ENCODE measurements at places on chromosomes 13 and 19.

DNA sequence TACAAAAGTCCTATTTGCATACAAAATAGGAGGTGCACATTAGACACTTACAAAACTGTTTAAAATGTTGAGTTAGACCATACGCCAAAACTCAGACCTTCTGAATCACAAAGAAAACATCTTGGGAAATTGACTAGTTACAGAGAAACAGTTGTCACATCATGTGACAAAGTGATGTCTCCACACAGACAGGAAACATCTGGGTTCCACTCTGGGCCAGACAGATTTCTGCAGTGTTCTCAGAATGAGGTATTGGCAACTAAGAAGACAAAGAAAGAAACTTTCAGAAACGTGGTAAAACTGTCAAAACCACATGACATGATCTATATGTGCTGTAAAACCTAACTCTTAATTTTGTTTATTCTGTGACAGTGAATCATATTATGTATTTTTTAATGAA is 6.7 kb downstream of the ZNF793 start:
- no peak for DNase-seq

DNA sequence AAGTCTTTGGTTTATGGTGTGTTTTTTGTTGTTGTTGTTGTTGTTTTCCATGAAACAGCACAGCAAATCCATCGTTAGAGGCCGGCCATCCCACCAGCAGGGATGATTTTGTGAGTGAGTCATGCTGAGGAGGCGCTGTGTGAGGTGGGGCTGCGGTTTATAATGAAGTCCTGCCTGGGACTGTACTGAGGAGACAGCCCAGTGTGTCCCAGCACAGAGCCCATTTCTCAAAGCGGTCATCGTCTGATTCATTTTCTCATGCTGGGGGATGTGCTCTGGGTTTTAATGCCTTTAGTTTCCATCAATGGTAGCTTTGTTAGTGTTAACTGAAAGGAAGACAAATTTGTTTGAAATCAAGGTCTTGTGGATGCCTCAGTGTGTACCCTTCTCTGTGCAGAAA is 129.3 kb upstream of the SERP2 start:
- DNase-seq: no peak

DNA sequence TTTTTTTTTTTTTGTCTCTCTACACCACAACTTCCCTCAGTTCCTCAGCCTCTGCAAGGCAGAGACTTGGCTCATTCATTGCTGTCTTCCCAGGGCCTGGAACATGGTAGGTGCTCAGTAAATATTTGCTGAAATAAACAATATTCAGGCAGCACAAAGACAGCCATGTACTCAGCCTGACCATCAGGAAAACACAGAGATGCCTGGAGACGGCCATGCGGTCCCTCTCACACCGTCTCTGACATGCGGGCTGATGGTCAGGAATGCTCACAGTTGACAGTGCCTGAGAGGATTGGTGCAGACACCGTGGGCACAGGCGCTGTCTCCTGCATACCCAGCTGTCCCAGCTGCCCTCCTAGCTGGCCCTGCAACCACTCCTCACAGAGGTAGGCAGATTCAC is 924 bp downstream of the PRAM1 start:
- DNase-seq: no peak

- no peak for DNase-seq
Measured at GRCh38 chr19:47370045-47370611, 21.0 kb downstream of the DHX34 start.

DNA sequence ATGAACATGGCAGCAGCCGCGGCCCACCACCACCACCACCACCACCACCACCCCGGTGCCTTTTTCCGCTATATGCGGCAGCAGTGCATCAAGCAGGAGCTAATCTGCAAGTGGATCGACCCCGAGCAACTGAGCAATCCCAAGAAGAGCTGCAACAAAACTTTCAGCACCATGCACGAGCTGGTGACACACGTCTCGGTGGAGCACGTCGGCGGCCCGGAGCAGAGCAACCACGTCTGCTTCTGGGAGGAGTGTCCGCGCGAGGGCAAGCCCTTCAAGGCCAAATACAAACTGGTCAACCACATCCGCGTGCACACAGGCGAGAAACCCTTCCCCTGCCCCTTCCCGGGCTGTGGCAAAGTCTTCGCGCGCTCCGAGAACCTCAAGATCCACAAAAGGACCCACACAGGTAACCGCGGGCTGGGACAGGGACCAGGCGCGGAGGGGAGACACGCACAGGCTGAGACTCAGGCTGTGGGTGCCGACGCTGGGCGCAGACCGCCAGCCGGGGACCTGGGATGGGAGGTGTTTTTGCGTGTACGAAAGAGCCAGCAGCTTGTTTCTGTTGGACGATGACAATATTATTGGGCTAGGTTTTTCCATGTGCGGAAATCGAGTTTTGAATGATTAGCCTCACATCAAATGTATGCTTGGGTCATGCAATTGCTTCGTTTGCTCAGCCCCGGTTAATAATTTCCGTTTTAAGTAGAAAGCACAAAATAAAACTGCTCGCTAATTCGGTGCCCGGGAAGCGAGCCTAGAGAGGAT is 1.3 kb downstream of the ZIC2 start:
- DNase-seq: no peak

DNA sequence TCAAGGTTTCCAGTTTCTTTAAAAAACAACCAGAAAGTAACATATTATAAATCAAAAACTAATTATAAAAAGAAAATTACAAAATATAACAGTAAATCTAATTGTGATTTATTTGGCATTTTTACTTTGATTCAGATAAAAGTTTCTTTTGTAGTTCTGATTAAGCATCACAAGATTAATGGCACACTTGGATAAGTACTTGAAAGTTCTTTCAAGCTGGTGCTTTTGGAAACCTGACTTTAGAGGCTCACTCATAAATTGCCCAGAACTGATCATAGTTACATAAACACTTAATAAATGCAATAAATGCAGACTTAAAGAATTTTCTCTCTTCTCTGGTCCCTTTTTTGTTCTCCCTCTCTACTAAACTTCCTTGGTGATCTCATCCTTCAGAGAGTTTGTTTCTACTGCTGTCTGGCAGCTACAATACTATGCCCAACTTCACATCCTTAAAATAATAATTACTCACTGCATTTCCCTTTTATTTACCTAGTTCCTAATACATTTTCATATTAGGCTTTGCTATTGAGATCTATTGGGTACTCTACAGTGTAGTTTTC is 1417.0 kb downstream of the EFNB2 start:
- no peak for DNase-seq

GRCh38 chr13:26541678-26542568 is 15.6 kb upstream of the WASF3 start:
- no peak for DNase-seq

- no peak for DNase-seq
Measured at GRCh38 chr19:30873003-30873402, 476.2 kb downstream of the TSHZ3 start.

DNA sequence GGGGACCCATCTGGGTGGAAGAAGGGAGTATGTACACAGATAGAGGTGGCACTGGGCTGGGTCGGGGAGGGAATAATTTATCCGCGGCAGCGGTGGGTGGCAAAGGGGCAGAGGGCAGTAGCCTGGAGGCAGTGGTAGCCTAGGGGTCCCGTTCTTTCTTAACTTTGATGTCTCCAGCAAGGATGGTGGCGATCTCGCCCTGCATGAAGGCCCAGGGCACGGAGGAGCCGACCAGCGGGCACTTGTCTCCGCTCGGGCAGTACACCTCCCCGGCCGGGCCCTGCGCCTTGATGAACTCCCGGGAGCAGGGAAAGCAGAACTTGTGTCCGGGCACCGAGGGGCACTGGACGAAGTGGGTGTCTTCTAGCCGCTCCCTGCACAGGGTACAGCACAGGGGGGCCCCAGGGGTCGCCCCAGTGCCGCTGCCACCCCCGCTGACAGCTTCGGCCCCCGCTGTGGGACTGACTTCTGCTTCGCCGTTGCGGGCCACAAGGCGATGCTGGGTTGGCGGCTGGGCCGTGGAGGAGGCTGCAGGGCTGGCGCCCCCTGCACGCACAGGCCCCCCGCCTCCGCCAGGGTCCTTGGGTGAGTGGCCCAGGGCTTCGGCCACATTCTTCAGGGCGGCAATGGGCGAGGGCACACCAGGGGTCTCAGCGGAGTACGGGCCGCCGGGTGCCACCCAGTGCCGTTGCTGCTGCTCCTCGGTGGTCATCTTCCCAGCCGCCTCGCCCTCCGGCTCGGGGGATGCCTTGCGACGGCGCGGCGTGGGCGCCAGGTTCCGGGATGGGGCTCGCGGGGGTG is 1.9 kb downstream of the IRF2BP1 start:
- no peak for DNase-seq

- no peak for DNase-seq
Measured at GRCh38 chr19:1156305-1156801, 17.7 kb downstream of the SBNO2 start.

DNA sequence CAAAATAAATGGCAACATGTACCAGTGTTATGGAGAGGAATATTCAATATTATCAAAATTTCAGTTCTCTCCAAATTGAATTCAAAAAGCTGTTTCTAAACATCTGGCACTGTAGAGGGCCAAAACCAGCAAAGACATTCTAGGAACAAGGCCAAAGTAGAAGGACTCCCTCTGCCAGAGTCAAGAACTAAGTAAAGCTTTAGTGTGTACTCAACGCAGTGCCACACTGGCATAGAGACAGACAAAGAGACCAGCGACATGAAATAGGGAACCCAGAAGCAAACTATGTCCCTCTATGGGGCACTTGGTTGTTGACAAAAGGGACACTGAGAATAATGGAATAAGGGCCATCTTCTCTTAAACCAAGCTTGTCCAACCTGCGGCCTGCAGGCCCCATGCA is 15.6 kb downstream of the SCGB2B2 start:
- no peak for DNase-seq

GRCh38 chr19:13764821-13765394 is 586 bp downstream of the MRI1 start:
- peak; percentile 70 for DNase-seq

GRCh38 chr13:58855283-58855682 is 1223.7 kb downstream of the PCDH17 start:
- no peak for DNase-seq

- no peak for DNase-seq
Measured at GRCh38 chr13:43782686-43783085, 4.1 kb downstream of the ENOX1 start.

DNA sequence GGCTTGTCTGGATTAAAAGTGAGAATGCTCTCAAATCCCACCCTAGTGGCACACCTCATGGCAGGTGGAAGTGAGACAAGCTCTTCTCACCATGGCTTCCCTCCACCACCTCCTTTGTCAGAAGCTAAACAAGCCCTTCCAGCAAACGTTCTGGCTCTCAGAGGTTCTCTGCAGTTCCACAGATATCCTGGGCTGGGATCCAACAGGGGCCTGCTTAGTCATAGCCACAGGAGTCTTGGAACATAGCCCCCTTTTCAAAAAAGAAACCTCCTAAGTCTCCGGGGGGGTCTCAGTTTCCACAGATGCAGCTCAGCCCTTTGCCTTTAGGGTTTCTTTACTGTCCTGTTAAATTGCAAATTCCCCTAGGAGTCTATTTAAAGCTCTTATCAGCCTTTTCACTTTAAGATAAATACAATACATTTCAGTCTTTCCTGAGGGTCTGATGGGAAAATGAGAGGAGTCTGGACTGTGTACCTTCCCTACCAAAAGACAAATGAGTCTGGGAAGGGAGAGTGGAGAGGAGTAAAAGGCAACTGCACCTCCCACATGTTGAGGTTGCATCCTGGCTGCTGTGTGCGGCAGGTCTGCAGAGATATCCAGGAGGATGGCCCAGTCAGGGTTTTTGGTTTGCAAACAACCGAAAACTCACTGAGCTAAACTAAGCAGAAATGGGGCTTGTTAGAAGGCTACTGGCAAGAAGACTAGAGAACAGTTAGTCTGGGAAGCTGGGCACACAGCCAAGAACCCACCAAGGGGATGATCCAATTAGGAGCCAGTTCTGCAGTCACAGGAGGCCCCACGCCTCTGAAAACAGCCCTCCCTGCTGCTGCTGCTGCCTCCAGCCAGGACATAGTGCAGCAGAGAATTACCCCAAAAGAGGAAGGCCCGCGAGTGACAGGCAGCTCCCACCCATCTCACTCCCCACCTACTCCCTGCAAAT is 41.4 kb upstream of the SERP2 start:
- no peak for DNase-seq

DNA sequence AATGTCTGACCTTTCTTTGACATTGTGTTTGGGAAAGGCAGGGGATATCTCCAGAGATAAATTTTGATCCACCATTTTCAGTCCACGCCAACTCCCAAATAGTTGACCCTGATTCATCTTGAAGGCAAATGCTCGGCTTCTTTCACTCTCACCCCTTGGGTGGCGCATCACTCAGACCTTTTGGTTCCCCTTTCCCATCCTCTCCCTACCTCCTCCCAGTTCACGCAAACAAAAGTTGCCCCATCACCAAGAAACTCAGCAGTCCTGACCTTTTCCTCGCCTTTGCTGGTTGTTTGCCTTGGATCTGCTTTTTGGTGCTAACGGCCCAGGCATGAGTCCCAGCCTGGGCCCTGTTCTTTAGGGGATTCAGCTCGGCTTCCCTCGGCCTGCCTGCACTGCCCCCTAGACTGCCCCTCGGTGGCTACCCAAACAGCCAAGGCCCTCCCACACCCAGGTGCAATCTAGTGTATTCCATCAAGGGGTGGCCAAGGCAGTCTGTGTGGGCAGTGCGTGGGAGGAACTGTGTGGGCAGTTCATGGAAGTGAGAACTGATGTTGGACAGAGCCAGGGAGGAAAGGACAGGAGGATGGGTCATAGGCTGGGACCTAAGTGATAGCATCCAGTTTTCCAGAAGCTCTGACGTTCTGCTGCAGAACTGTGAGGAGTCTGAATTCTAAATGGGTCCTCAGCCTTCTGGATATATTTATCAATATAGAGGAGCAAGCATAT is 255.7 kb downstream of the DLEU7 start:
- DNase-seq: no peak

DNA sequence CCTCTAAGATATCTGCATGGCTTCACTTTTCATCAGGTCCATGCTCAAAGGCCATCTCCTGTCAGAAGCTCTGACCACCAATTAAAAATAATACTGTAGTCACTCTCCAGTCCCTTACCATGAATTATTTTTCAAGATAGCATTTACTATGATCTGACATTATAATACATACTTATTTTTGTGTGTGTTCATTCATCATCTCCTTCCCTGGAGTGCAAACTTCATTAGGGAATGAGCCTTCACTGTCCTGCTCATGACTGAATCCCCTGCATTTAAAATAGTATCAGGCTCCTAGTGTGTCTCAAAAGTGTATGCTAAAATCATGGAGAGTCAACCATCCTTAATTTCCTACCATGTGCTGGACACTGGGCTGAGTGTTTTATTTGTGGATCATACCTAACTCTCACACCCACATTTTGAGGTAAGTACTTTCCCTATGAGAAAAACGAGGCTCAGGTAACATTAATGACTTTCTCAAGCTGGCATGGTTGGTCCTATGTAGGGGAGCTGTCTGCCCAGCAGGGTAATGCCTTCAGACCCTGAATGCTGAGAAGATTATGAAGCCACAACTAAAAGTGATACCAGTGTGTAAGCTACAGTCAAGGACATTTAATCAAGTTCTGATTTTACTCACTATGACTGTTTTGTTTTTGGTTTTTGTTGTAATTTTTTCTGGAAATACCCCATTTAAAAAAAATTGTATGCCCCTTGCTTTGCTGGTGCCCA is 16.3 kb downstream of the PLA2G4C start:
- DNase-seq: no peak

GRCh38 chr19:54551293-54551692 is 22.3 kb upstream of the LILRA2 start:
- peak; percentile 54 for DNase-seq
